ENCODE measurements at places on chromosomes 5 and 9.

DNA sequence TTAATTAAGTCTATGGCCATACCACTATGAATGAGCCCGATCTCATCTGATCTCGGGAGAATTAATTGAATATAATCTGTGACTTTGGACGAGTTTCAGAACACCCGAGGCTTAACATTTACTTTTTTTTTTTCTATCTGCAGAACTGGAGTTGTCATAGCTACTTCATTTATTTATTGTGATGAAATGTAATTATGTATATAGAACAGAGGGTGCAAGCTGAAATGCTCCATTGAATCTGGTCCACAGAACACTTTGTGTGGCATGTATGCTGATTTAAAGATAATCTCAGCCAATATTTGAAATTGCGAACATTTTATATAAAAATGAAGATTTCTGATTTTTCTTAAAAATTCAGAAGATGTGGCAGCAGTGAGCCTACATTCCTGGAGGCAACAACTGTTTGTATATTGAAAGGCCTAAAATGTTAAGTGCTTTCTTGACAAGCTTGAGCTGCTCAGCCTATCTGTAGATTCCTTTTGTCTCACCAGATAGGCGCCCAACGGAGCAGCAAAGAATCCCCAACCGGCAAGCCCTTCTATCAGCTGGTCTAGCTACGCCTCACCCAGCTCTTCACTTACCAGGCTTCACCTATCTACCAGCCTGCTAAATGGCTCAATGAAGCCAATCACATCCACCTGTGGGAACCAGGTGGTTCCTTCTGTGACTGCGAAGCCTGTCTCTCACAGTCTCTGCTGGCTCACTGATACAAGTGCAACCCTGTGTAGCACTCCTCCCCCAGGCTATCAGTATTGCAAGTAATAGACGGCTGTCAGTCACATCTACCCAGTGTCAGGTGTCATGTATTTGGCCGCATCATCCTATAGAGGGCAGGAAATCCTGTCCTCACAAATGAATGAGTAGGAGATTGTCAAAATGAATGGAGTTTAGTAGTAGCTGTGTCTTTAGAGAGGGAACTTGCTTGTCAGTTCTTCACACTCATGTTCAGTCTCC is 170.6 kb upstream of the MRPS30 start:
- no peak for DNase-seq

- no peak for DNase-seq
Observed at GRCh38 chr9:76136986-76137385, 246.5 kb downstream of the PCSK5 start.

DNA sequence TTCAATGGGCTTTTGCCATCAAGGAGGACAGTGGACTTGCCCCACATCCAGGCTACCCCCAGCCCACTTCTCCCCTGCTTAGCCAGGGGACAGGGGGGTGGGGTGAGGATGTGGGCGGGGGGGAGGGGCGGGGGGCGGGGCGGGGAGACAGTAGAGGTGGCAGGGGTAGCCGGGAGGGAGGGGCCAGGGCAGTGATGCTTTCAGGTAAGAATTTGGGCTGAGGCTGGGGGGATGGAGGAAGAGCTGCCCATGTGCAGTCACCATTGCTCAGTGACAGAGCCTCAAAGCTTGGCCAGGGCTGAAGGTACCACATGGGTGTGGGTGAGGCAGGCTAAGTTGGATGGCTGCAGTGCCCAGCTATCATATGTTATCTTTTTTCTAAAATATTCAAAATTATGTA is 40.7 kb upstream of the HNRNPA0 start:
- no peak for DNase-seq

DNA sequence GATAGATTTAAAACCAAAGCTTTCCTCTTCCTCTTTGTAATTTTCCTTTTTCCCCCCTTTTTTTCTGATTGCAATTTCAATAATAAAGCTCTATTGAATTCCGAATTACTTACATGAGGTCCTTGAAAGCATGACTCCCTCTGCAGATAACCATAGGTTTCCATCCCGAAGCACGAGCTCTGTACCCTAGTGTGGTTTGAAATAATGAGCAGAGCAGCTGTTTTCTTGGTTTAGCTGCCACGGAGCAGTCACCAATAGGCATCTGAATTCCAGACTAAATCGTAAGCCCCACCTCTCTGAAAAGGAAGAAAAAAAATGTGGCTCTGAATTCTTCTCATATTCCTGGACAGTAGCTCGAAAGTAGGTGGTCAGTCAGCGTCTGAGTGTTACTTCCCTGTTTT is 18.5 kb upstream of the GNE start:
- no peak for DNase-seq

DNA sequence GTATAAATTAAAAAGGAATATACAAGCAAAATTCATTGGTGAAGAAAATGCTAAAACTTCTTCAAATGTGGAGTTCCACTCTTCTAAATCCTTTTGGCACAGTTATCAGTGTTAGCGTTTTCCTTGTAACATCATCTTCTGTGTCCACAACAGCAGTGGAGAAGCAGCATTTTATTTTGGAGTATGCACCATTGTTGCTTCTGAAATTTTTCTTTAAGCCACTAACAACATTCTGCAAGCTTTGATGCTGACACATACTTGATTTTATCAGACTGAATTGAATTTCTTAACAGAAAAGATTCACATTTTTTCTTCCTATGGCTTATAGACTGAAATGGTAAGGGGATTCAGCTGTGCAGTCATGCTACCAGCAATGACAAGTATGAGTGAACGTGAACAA is 60.8 kb upstream of the PTGER4 start:
- DNase-seq, result no peak

GRCh38 chr9:90515510-90515909 is 127.1 kb downstream of the DIRAS2 start:
- no peak for DNase-seq

DNA sequence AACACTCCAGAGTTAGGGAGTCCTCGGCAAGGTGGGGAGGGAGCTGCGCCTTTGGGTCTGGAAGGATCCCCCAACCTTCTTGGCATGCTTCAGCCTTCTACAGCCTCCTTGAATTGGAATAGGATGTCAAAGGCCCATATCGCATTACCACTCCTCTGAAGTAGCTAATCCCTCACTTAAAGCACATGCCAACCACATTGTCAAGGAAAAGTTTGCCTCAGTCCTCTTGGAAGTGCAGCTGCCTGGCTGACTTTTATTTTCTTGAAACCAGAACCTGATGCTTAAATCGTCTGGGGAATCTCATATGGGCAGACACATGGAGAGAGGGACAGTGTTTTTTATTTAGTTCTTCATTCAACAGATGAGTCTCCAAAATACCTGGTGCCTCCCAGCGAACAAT is 14.5 kb downstream of the CXCL14 start:
- no peak for DNase-seq

GRCh38 chr9:93118863-93119702 is 15.0 kb downstream of the NINJ1 start:
- DNase-seq, result no peak

DNA sequence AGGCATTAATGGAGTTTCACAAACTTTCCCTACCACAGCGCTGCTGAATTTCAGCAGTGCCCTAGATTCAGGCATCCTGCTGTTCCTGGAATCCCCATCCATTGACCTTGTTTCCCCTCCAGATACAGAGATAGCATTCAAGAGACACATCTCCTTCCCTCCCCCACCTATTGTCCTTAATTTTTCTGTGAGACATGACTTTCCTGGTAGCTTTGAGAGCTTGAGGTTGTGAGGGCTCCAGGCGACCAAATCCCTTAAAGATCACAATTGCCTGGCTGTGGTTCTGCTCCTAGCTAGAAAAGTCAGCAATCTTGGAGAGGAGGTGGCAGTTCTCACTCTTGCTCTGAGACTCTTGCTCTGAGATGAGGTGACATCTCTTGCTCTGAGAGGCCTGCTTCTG is 48.0 kb downstream of the PRR16 start:
- DNase-seq, result no peak

GRCh38 chr9:90180381-90180780 is 462.2 kb downstream of the DIRAS2 start:
- DNase-seq, result no peak

GRCh38 chr9:107881626-107882300 is 392.2 kb upstream of the KLF4 start:
- DNase-seq, result no peak

GRCh38 chr5:113608113-113608596 is 94.7 kb downstream of the YTHDC2 start:
- DNase-seq, result no peak

DNA sequence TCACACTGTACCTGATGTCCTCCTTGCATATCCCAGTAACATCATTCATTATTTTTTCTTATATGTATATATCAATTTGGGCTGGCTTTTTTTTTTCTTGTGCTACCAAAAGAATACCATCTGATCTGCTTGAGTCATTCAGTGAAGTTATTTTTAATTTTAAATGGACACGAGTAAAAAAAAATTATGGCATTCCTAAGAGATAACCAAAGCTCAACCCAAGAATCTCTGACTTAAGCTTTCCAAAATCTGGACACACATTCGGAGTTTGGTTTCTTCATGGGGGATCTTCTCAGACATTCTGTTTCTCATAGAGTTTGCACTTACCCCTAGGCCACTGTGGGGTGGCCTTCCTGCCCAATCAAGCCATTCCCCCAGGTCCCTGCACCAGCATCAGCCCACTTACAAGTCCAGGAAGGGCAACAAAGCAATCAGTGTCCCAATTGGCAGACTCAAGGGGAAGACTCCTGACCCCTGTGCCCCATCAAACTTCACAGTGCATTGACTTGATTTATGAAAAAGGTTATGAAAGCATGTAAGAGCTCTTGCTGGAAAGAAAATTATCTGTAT is 49.2 kb upstream of the SPDL1 start:
- no peak for DNase-seq

GRCh38 chr9:79120533-79120932 is 451.2 kb upstream of the TLE4 start:
- no peak for DNase-seq

GRCh38 chr5:133353741-133354140 is 258.6 kb downstream of the FSTL4 start:
- DNase-seq, result no peak

DNA sequence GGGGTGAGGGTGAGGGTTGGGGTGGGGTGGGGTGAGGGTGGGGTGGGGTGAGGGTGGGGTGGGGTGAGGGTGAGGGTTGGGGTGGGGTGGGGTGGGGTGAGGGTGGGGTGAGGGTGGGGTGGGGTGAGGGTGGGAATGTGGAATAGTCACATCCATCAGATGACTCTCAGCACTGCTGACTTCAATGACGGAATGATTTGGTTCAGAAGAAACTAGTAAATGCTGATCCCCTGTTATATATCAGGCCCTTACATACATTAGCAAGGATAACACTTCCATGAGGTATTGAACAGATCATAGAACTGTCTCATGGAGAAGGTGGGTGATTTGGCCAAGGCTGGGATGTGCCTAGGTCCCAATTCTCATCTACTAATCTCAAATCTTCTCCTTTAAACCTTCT is 24.5 kb upstream of the C5orf47 start:
- no peak for DNase-seq

DNA sequence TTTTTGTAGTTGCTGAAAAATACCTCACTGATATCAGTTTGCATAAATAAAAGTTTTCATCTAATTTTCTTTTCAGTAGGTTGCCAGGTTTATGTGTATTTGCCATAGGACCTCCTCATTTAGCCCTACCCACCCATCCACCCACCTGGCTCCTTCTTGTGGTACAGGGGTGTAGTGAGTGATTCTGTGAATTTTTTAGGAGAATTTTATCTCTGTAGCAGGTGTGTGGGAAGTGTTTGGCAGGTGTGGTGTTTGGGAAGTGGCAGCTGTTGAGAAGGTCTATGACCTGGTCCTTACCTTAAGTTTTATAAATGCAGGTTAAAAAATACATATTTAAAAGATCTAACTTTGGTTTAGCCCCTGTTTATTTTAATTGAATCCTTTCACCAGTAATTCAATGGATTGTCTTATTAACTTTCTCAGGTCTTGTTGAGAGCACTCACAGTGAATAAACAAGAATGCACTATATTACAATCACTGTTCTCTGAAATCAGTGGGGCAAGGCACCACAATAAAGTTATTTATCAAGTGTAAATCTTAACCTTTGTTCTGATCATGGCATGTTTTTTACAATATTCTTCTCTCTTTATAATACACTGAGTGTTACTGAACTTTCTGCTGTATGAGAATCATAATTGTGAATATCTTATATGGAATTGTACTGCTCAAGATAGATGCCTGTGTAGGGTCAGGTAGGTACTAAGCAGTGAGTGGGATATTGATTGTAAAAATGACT is 189.1 kb downstream of the WDR70 start:
- DNase-seq, result no peak

DNA sequence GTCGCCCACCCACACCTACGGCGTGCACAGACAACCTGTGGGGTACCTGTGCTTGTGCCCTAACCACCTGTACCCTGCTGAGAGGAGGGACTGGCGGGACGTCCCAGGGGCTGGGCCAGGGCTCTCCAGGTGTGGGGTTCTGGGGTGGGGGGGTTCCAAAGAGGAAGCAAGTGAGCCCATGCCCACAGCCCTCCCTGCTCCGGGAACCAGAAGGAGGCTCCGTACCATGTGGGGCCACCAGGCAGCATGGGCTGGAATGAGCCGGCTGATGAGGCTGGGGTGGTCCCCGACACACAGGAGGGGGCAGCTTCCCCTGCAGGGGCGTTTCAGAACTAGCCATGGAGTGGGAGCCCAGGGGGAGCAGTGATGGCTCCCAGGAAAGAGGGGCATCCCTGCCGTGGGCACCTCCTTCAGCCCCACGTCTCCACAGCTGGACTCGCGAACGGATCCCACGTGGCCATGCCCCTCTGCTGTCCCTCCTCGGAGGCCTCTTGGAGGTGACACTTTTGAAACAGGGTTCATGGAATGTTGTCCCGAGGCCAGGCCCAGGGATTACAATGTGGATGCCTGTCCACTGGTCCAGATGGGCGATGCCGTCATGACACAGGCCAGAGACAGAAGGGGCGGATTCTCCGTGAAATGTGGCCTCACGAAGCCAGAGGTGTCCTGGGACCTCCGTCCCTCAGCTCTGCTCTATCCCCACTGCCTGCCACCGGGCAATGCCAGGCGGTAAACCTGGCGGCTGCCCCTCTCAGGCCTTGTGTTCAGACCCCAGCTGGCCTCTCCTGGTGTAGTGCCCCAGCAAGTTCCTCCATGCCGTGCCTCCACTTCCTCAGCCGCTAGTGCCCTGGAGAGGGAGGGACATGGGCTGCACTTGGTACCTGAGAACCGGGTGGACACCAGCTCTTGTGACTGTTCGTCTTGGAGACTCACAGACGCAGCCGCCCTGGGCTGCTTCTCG is 33.6 kb upstream of the IRX4 start:
- no peak for DNase-seq

DNA sequence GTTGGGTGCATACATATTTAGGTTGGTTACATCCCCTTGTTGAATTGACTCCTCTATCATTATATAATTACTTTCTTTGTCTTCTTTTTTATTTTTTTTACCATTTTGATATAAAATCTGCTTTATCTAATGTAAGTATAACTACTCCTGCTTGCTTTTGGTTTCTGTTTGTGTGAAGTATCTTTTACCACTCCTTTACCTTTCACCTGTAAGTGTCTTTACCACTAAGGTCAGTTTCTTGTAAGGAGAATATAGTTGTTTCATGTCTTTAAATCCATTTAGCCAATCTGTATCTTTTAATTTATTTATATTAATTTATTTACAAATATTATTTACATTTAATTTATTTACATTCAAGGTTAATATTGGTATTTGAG is 33.0 kb downstream of the INSL4 start:
- no peak for DNase-seq

DNA sequence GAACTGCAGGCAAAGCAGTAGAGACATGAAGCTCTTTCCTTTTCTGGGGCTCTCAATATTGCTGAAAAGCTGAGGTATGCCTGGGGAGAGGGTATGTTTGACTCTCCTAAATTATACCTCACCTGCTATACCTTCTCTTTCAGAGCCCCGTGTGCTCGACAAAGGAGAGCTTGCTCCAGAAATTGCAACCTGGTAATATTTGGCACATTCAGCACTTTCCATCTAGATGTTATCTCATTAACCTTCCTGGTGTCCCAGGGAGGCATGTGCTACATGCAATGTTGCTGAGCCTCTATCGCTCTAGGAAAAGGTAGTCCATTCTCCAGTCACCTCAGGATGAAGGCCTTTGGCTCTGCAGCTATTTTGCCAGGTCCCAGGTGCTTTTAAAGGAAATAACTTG is 78.5 kb upstream of the ZSWIM6 start:
- no peak for DNase-seq

All from stimulated activated CD4-positive, alpha-beta T cell treated with anti-CD3 and anti-CD28 coated beads, Interleukin-2, amount 100 ng/mL, for 24 hours (primary cell).